ELF-1 (cell line): ENCODE measurements at places on chromosomes 3 and 15.

DNA sequence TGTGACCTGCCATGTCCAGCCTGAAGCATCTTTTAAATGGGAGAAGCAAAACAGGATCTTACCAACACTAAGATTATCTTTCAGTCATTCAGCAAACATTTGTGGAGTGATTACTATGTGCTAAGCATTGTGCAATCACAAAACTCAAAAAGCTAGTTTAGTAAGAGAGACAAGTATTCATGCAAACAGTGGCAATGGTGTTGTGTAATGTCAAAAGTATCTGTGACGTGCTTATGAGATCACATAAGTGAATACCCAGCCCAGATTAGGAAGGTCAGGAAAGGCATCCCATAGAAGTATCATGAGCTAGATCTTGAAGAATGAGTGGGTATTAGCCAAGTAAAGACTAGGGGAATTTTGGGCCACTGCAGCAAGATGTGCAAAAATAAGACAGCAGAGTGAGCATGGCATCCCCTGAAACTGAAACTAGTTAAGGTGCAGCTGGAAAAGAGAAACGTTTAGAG is 32.1 kb downstream of the SEC62 start:
- no peak for DNase-seq

- no peak for DNase-seq
These were observed 161.3 kb downstream of the FBLN2 start for GRCh38 chr3:13710251-13710650.

- DNase-seq: no peak
These were observed 15.2 kb downstream of the PRICKLE2 start for GRCh38 chr3:64209866-64210621.

GRCh38 chr15:38538328-38539007 is 26.1 kb downstream of the RASGRP1 start:
- DNase-seq: no peak

DNA sequence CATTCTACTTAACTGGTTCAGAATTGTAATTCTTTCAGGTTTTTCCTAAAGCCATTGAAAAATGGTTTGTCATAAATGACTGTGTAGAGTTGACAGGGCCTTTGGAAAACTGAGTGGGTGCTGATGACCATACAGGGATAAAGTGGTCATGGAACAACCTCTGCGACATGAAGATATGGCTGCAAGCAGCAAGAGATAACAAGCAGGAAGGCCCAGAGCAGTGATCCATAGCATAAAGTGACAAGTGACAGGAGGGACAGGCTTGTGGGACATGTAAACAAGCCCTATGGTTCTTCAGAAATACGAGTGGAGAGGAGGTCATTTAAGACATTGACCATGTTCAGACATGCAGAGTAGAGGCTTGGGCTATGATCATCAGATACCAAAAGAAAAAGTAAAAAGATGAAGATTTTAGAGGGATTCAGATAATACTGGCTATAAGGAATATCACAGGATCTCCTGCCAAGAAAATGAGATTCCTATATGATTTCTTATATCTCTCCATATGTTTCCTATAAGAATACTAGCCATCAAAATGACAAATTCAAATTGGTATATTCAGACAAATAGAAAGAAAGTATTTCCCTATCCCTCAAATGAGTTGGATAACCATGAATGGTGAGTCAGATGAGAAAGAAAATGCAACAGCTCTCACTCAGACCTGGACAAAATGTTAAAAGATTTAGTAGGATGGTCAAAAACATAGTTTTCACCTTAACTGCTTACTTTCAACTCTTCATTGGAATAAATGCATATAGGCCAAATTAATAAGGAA is 827.6 kb upstream of the CFAP20DC start:
- no peak for DNase-seq

DNA sequence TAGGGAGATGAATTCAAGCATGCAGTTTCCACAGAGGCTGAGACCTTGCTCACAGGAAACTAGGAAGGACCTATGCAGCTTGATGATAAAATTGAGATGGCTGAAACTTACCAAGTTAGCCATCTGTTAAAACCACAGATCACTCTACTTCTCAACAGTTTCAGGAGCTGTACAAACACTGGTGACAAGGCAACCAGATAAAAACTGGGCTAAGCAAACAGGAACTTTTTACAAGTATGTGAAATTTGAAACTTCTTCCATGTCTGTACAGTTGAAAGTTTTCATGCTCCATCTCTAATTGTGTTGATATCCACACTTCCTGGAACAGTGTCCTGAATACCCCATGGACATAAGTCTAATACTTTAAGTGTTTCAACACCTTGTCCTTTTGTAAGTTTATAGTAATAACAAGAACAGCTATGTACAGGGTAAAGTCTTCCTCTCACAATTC is 78.2 kb downstream of the FAIM start:
- DNase-seq: no peak

DNA sequence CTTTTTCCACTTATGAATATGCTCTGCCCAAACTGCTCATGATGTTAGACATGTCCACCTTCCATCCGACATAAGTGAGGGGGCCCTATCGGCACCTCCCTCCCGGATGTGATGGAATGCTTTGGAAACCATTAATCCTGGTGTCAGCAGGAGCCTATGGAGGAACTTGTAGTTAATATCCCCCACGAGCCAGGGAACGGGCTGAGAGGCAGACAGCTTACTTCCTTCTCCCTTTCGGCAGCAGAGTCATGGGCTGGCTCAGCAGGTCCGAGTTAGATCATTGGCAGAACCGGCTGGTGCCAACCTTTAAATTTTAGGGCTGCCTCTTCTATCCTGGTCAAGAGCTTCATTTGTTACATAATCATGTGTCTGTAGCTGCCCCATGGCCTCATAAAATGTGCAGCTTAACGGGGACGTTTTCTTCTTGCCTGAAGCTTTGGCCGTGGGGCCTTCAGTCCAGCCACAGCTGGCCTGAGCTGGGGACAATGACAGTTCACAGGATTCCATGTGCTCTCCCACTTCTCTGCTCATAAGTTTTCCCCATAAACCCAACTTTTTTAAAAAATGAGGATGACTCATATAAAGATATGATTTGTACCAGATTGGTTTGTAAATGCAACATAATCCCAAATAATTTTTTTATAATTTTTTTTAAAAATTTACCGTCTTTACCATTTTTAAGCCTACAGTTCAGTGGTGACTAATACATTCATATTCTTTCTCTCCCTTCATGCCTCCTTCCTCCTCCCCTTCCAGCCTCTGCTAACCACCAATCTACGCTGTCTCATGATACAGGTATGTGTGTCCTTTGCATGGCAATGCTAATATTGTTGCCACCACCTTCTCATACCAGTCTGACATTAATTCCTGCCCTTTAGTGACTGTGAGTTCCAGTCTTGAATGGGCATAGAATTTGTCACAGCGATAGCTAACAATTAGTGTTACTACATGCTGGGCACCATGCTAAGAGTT is 62.2 kb upstream of the RGMA start:
- no peak for DNase-seq
